ENCODE measurements at places on chromosomes 6 and 20. TPM values are rescaled to one million over a fixed set of nuclear protein-coding genes. Genes with fewer than 3 reads are reported as not detected.

Gene HCRTR2
- not detected for total RNA-seq

Gene FAM209B
- not detected for total RNA-seq

Gene SPATA25
- total RNA-seq: 1.4 TPM

Gene TAP1
- total RNA-seq: 34.8 TPM

Gene ELOVL5
- 43.8 TPM for total RNA-seq

Gene PPIL6
- 1.4 TPM for total RNA-seq

Gene GSTA4
- total RNA-seq: 43.6 TPM

Gene DEFB112
- total RNA-seq: not detected

Gene SMLR1
- not detected for total RNA-seq

Gene SNAP25
- total RNA-seq: 4.5 TPM

Gene MUC21
- not detected for total RNA-seq

Gene DEFB124
- total RNA-seq: not detected

Gene FRS3
- 2.2 TPM for total RNA-seq

Gene AFG1L
- 2.8 TPM for total RNA-seq

Gene TINAG
- not detected for total RNA-seq

Gene BANF2
- not detected for total RNA-seq

Gene CALHM6
- total RNA-seq: not detected

Gene OPRM1
- under 0.01 TPM for total RNA-seq

Gene PRRT1
- 0.09 TPM for total RNA-seq

Gene JPH2
- total RNA-seq: under 0.01 TPM

Gene POM121L2
- not detected for total RNA-seq

Gene PKHD1
- total RNA-seq: not detected

Gene EFCAB8
- total RNA-seq: under 0.01 TPM

Gene C2
- 2.0 TPM for total RNA-seq

Gene MOG
- total RNA-seq: not detected

Gene SLC25A27
- total RNA-seq: 5.7 TPM

Gene AGER
- 0.16 TPM for total RNA-seq

Gene PAX1
- total RNA-seq: not detected

Gene IMPG1
- not detected for total RNA-seq

Gene VNN1
- total RNA-seq: not detected

Measured in bronchial smooth muscle cell (primary cell).